ENCODE measurements at places on chromosomes 13 and 19. TPM values are rescaled to one million over a fixed set of nuclear protein-coding genes. Genes with fewer than 3 reads are reported as not detected.

The LRCH1 gene
- total RNA-seq: 16.5 TPM

The CLC gene
- not detected for total RNA-seq

The NLRP5 gene
- not detected for total RNA-seq

The SELENOV gene
- total RNA-seq: not detected

The ATP5F1D gene
- 192 TPM for total RNA-seq

The ZNF607 gene
- total RNA-seq: 4.5 TPM

The UTP14C gene
- 10.9 TPM for total RNA-seq
